Stimulated activated CD4-positive, alpha-beta T cell treated with anti-CD3 and anti-CD28 coated beads, TNF-alpha, amount 100 ng/mL, for 48 hours (primary cell): ENCODE measurements at places on chromosomes 12 and 14.

- no peak for DNase-seq
Measured at GRCh38 chr14:32939254-32940065, 781 bp downstream of the NPAS3 start.

DNA sequence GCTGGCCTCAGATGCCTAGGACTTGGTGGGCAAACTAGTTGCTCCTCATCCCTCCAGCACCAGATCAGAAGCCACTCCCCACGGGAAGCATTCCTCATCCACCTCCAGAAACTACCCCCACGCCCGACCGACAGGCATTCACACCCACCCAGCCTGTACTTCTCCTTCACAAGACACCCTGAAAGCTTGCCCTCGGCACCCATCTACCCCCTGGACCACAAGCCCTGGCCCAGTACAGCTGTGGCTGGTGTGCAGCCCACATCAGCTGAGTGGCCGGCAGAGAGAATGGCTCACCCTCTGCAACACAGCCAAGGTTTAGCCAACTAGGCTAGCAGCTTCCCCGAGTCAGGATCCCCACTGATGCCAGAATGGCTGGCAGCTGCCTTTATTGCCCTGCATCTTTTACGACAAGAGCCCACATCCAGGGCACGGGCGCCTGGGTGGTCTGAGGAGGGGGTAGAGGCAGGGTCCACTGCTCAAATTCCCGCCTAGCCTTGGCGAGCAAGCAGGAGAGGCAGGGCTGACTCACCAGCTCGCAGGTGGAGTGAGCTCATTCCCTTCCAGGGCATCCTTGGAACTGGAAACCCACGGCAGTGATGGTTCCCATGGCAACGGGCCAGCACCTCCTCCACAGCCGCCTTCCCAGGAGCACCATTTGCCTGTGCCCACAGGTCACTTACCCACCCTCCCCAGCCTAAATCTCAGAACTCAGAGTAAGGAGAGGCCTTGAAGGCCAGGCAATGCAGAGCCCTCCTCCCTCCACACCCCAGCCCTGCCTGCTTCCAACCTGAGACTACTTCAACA lies 17.1 kb downstream of the ACTN1 start:
- DNase-seq = no peak

- no peak for DNase-seq
Measured at GRCh38 chr12:68772714-68773113, 26.7 kb downstream of the SLC35E3 start.

DNA sequence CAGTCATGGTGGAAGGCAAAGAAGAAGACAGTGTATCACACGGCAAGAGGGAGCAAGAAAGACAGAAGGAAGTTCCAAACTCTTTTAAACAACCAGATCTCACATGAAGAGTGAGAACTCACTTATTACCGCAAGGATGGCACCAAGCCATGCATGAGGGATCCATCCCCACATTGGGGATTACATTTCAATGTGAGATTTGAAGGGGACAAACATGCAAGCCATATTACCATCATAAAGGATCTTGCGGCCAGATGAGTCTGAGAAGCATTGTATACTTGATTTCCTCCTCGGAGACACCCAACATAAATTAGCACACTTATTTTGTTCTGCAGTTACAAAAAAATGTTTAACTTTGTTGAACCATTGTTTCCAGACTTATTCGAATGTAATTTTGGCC lies 66.5 kb downstream of the TBK1 start:
- DNase-seq = no peak

GRCh38 chr14:53912021-53912420 lies 44.6 kb downstream of the BMP4 start:
- DNase-seq = no peak

DNA sequence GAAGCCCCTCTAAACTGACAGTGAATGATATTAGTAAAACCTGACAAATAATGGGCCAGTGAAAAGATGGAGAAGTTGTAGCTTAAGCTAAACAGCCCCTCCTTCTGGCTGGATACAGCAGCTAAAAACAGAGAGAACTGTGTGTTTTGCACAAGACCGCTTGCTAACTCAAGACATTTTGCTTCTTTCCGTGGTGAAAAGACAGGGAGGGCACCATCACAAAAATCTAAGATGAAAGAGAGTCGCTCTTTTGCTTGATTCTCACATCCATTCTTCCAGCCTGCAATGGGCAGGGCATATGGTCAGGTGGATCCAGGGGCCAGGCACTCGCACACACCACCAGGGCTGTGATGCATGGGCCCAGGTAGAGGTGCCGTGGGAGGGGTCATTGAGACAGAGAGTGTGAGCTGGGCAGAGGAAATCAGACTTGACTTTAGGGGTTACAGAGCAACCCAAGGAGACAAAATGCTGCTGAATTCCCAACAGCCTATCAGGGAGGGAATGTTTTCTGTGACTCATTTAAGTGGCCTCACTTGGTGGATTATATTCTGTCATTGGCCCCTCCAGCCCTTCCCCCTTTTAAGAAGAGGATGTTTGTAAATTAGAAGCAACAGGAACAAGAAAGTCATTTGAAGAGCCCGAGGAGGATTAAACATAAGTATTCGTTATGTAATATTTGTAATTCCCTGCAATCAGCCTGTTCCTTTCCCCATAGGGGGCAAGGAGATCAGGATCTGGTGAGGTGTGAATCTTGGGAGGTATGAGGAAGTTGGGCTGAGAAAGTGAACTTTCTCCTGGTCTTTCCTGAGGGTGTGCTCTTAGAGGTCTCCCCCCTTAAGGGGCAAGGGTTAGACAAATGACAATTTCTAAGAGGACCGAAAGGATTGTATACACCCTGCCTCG lies 12.3 kb downstream of the EMP1 start:
- DNase-seq = no peak

GRCh38 chr14:71119832-71120231 lies 212.6 kb downstream of the PCNX1 start:
- DNase-seq = no peak

- DNase-seq = peak; percentile 30
Measured at GRCh38 chr12:14716848-14717444, 20.5 kb upstream of the GUCY2C start.

GRCh38 chr12:42550800-42551199 lies 38.7 kb downstream of the PRICKLE1 start:
- DNase-seq = no peak

GRCh38 chr14:77086951-77087350 lies 11.1 kb upstream of the CIPC start:
- DNase-seq = no peak

- DNase-seq = no peak
Measured at GRCh38 chr14:61876362-61877034, 114.3 kb downstream of the SNAPC1 start.

DNA sequence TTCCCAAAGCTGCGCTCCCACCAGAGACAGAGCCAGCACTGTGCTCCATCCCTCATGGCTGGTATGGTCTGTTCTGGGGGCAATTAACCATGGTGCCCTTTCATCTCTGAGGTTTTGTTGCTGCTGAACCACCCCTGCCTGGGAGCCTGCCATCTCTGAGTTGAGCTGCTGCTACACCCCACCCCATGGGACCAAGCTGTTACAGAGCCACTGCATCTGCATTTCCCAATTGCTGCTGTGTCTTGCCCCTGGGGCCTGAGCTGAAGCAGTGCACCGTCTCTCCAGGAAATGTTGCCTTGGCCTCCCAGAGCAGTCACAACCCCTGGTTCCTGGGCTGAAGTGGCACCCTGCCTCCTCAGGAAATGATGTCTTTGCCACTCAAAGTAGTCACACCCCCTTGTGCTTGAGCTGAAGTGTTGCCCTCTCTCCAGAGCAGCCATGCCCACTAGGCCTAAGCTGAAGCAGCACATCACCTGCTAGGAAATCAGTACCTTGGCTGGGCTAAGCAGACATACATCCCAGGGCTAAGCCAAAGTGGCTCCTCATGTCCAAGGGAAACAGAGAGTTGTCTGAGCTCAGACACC lies 140.3 kb downstream of the RERGL start:
- DNase-seq = no peak

- no peak for DNase-seq
Measured at GRCh38 chr12:31517994-31518393, 72.9 kb downstream of the DENND5B start.

GRCh38 chr14:71430678-71431376 lies 501.4 kb upstream of the RGS6 start:
- no peak for DNase-seq

DNA sequence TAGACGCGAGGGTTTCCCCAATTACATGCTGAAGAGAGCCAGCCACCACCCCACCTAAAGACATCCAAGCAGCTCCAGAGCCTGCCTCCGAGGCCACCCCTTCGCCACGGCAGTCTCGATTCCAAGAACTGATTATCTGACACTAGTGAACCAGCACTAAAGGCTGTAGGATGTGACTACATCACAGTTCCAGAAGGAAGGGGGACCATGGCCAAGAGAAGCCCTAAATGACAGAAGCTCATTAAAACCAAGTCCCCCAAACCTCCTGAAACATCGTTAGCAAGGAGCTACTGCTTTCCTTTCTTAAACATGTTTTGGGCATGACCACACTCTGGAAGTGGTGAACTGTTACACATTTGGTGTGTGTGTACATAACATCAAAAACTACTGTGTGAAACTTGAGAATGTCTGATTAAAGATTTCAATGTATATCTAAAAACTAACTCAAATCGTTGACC lies 88.2 kb downstream of the DUSP16 start:
- no peak for DNase-seq

DNA sequence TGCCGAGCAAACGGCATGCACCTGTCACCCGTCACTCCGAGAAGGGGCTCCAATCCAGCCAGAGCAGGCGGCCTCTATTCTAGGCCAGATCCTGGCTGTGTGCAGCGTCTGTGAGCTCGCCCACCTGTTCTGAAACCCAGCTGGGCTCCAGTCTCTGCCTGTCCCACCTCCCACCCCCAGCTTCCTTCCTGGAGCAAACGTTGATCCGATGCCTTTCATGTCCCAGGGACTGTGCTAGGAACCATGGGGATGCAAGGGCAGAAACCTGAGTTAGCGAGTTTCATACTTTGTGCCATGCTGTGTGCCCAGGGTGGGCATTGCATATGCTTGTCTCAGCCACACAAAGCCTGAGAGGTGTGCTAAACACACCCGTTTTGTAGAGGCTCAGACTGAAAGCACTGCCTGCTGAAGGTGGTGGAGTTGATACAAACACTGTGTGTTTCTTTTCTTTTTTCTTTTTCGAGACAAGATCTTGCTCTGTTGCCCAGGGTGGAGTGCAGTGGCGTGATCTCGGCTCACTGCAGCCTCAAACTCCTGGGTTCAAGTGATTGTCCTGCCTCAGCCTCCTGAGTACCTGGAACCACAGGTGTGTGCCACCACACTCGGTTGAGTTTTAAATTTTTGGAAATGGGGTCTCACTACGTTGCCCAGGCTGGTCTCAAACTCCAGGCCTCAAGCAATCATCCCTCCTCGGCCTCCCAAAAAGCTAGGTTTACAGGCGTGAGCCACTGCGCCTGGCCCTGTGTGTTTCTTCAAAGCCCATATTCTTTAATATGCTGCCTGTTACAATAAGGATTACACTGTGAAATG lies 84.1 kb upstream of the MED13L start:
- DNase-seq = no peak

DNA sequence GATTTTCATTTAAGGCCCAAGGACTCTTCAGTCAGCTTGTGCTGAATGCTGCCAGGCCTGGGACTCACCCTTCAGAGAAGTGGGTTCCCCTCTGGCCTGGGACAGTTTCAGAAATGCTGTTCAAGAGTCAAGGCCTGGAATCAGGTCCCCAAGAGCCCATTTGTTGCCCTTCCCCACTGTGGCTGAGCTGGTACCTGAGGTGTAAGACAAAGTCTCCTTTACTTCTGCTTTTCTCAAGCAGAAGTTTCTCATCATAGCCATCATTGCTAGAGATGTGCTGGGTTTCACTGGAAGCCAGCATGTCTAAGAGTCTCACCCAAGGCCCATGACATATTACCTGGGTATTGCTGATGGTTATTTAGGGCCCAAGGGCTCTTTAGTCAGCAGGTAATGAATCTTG lies 8.9 kb downstream of the FANCM start:
- DNase-seq = no peak

GRCh38 chr12:5063149-5063548 lies 19.5 kb downstream of the KCNA5 start:
- DNase-seq = no peak
